ENCODE measurements at places on chromosomes 3 and 15.

- DNase-seq: no peak
These were observed 79.5 kb downstream of the DPH6 start for GRCh38 chr15:35466476-35466875.

GRCh38 chr15:65338366-65338765 is 33.9 kb downstream of the RNU5B-1 start:
- DNase-seq: no peak

GRCh38 chr15:71198846-71199245 is 83.6 kb downstream of the THSD4 start:
- DNase-seq: no peak

DNA sequence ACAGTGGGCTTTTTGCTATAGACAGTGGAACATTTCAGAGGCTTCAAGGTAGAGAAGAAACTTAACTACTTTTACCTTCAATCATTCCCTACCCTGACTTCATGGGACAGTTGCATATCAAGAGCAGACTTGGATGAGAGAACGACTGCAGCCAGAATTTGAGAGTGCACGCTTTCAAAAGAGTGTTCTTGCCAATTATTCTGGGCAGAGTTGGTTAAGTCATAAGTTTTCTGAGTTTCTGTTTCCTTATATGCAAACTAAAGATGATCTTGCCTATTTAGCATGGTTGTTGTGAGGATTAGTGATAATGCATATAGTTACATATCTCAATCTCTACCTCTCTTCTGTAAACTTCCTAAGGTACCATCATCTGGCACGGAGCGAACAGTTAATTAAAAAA is 7.6 kb downstream of the SLC9A9 start:
- DNase-seq: no peak

GRCh38 chr3:171257251-171258203 is 202.7 kb downstream of the TNIK start:
- no peak for DNase-seq

DNA sequence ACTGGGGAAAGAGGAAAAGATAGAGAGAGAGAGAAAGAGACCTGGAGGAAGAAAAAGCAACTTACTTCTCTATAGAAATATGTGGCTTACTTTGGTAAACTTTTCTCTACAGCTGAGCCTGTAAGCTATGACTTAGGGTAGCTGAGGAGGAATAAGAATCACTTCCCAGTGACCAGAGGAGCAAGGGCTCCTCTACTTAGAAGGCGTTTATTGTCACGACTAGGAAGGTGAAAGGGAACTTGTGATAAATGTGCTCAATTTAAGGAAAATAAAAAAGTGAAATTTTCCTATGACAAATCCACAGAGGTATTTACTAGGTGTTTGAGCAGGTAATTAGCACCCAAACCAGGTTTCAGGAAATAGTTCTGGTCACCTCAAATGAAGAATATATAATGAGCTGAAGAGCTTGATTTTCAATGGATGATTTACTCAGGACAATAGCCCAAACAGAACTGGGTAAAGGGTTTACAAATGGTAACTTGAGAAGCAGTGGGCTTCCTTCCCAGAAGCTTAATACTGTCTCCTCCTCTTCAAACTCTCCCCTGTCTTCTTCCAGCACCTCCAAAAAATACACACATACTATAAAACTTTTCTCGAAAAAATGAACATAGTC is 46.1 kb downstream of the SOX2 start:
- DNase-seq: no peak

GRCh38 chr15:90035840-90036230 is 34.7 kb downstream of the ZNF710 start:
- no peak for DNase-seq

DNA sequence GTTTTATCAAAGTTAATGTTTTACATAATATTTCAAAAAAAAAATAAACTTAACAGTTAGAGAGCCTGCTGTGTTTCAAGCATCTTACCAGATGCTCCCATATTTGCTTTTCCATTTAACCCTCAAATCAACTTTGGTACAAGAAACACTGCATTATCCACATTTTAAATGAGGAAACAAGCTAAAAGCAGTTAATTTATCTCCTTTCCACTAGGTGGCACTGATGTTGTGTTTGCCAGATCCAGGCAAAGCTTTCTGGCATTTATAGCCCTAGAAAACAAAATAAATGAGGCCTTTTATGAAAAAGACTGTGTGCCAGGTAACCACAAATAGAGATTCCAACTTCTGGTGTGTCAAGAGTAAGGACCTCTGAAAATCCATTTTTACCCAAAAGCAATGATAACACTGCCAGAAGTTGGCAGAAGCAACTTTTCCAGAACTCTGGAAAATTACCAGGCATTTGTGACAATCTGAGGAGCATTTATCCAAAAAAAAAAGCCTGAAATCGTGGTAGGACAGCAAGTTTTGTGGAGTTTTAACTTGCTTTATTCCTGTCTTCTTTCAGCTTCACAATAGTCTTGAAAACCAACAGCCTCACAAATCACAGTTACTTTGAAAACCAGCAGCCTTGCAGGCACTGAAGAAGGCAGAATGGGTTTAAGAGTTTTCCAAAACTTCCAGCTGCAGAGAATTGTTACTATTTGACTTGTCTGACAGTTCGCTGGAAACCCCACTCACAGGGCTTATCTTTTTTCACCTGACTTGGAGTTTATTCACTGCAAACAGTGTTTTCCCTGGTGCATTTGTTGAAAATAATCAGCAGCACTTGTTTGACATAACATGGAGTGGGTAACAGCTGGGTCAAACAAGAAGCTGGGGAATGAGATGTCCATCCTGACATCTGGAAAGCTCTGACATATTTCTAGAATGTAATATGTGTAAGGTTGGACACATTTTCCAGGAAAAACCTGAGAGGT is 9.2 kb downstream of the FAM162A start:
- no peak for DNase-seq

GRCh38 chr15:85047271-85047948 is 65.8 kb downstream of the PDE8A start:
- DNase-seq: no peak

DNA sequence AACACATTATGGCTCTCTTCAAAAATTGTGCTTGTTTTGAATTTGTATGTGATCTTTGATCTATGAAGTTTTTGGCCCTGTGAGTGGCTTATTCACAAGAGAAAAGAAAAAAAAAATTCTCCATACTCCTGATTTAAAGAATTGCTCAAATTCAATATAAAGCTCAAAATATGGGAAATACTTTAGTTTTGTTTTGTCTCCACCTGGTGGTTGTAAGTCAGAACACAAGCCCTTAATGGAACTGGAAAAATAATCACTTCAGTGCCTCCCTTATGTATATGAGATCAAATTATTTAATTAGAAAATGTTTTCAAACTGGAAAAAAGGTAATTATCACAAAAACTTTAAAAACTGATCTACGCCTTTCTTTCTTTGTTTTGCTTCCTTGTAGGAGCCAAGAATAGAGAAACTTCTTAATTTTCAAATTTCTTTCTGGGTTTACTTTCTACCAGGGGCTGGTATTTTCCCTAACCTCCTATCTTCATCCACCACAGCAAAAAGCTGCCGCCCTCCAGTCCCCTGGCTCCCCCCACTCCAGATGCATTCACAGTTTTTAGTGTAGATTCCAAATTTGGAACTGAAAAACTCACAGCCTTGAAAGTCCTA is 50.6 kb downstream of the SERP1 start:
- DNase-seq: no peak

- no peak for DNase-seq
These were observed 297.2 kb downstream of the FHIT start for GRCh38 chr3:60954048-60954447.

DNA sequence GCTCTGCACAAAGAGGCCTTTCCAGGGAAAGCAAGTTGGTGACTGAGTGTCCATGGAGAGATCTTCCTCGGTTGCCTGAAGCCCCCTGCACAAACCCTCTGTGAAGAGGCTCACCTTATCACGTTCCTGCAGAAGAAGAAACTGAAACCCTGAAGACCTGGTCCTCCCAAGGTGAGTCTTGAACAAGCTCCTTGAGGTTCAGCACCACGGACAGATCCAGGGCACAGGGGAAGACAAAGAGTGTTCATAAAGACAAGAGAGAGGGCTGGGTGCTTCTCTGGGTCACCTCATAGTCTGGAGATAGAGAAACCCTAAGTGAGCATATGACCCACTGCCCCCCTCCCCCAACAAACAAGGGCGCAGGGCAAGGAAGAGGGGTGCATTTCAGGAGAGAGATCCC is 21.7 kb upstream of the TBC1D21 start:
- no peak for DNase-seq

GRCh38 chr3:124558991-124559845 is 171.0 kb upstream of the UMPS start:
- no peak for DNase-seq

- DNase-seq: no peak
These were observed 30.3 kb downstream of the HCLS1 start for GRCh38 chr3:121630355-121630754.

DNA sequence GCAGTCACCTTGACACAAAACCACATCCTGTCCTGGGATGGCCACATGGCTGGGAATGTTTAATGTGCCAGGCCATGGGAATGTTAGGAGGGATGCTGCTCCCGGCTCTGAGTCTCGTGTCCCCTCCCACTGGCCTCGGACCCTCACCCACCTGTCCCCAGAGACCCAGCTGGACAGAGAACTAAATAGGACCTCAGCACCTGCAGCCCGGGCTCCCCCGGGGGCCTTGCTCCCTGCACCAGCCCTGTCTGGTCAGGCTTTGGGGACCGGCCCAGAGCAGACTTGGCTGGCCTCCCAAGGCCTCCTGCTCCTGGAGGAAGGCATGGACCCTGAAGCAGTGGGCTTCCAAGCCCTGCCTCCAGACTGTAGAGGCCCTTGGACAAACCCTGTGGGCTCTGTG is 100.0 kb upstream of the IQSEC1 start:
- DNase-seq: no peak

- DNase-seq: no peak
These were observed 907 bp downstream of the PLXNA1 start for GRCh38 chr3:126983653-126984390.

DNA sequence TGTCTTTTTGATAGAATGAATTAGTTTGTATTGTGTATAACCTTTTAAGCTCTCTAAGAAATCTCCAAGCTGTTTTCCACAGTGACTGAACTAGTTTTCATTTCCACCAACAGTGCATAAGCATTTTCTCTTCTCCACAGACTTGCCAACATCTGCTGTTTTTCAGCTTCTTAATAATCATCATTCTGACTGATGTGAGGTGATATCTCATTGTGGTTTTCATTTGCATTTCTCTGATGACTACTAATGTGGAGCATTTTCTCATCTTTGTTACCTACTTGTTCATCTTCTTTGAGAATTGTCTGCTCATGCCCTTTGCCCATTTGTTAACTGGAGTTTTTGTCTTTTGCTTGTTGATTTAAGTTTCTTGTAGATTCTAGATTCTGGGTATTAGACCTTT is 777.5 kb downstream of the OTOL1 start:
- DNase-seq: no peak

- DNase-seq: no peak
These were observed 30.6 kb downstream of the MB21D2 start for GRCh38 chr3:192887047-192887446.

DNA sequence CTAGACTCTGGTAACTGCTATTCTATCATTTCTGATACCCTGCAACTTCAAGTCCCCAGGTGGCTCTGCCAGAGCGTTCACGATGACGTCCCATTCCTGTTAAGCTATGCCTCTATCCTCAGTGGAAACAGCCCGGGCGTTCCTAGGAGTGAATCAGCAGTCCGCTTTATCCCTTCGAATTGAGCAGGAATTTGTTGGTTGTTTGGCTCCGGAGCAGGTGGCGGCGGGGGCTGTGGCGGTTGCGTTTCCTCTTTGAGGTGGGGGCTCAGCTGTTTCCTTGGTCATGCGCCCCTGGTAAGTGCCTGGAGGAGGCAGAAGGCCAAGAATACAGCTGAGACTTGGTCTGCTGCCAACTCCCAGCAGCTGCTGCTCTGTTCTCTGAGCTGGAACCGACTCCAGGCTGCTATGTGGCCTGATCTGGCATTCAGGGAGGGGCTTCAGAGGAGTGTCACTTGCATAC is 25.2 kb downstream of the ARPP21 start:
- DNase-seq: no peak

DNA sequence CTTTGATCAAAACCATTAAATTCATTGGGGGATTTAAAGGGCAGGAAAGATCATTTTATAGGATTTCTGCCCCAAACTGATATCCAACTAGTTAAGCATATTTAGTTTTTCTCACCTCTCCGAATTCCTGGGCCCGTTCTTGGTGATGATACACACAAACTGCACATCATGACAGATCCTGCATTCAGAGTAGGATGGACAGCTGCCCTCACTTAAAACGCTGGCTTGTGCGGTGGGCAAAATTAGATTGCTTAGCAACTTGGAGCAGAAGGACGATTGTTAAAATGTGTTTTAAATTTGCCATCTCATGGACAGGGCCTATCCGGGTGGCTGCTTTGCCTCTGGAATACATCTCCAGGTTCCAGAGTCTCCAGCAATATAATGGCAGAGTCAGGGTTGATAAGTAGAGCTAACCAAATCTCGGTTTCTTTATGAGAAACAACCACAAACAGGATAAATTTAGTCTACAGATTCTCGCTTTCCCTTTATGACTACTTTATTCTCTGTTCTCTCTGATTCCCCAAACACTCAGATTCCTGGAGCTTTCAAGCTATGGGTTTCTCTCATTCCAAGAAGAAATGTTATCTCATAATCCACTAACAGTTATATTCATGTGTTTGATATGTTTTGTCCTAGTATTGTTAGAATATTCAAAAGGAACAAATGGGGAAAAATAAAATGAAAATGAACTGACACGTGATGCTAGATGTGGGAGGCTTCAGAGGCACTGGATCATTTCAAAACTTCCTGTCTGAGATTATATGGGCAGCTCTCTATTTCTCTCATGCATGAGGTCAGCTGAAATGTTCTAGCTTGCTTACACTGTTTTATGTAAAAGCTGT is 1014.1 kb upstream of the SEMA6D start:
- DNase-seq: no peak

DNA sequence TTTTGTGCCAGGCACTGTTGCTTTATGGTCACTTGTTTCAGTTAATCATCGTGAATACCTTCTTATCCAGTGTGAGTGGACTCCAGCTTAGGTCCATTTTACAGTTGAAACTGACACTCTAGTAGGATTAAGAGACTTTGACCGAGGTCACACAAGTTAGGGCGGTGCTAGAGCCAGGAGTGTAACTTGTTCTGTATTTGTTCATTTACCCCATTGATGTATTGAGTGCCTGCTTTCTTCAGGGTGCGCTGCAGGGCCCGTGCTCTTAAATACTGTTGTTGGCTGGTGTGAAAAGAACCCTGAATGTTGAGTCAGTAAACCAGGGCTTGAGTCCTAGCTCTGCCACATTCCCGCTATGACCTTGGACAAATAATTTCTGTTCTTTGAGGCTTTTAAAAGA is 15.4 kb downstream of the PDHB start:
- DNase-seq: no peak

GRCh38 chr15:101481917-101482525 is 7.5 kb downstream of the PCSK6 start:
- DNase-seq: no peak

GRCh38 chr3:112470788-112471187 is 28.5 kb downstream of the BTLA start:
- DNase-seq: no peak

DNA sequence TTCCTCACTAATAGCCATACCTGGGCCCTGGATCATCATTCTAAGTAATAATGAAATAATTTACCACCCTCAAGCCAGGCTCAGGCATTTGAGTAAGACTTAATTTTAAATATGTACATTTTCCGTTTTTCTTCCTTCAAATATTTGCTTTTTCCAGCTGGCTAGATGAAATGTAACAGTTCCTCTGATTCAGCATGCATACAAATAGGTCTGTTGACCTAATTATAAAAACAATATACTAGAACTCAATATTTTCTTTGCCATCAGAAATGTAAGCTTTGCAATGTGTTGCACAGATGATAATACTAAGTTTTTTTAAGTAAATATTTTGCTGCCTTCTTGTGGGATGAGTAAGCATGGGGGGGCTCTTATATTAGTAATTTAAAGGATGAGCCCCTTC is 91.6 kb downstream of the FEZF2 start:
- no peak for DNase-seq

GRCh38 chr3:111151438-111151837 is 79.8 kb downstream of the NECTIN3 start:
- no peak for DNase-seq

Measured in activated CD8-positive, alpha-beta memory T cell treated with anti-CD3 and anti-CD28 coated beads for 1 hour (primary cell).